Stimulated activated CD8-positive, alpha-beta memory T cell treated with anti-CD3 and anti-CD28 coated beads, Interleukin-4, amount 100 ng/mL, for 1 hour (primary cell): ENCODE measurements at places on chromosomes 11 and 22.

DNA sequence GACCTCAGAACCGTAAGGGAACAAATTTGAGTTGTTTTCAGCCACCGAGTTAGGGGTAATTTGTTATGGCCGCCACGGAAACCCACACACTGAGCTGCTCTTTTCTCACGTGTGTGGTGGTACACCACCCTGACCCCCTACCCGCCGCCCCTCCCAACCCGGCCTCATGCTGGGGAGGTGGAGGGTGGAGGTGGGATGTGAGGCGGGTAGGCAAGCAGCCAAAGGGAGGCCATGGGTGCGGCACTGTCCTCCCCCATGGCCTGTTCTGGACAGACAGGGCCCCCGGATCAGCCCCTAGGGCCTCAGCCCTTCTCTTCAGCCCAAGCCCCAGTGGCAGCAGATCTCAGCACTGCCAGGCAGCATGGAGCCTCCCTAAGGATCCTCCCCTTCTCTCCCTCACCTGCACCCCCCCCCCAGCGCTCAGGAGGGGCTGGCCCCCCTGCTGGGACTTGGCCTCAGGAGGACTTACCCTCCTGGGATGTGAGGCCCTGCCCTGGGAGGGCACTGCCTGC is 7.9 kb downstream of the PRR5 start:
- no peak for DNase-seq

GRCh38 chr11:9609841-9610240 is 36.4 kb downstream of the WEE1 start:
- no peak for DNase-seq

DNA sequence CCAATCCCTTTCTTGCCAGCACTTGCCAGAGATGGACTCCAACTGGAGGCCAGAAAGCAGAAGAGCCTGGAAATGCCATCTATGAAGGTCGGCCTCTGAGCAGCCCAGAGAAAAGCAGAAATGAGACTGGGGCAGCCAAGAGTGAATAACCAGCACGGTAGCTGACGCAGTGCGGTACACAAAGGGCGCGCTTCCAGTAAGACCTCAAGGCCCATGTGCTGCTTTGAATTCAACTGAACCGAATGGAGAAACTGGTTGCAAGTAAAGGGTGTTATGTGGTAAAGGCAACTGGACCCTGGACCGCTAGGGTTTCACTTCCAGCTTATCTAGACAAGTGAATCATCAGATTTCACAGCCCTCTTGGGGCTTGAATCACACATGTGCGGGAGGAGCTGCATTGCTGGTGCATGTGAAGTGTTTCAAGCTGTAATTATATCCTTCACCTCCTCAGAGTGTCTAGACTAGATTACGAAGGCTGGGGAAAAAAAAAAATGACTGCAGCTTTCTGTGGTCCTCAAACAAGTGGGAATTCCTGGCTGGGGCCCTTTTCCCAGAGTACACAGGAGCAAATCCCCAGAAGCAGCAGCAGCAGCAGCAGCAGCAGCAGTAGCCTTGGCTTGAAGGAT is 128.9 kb downstream of the CCDC34 start:
- no peak for DNase-seq

DNA sequence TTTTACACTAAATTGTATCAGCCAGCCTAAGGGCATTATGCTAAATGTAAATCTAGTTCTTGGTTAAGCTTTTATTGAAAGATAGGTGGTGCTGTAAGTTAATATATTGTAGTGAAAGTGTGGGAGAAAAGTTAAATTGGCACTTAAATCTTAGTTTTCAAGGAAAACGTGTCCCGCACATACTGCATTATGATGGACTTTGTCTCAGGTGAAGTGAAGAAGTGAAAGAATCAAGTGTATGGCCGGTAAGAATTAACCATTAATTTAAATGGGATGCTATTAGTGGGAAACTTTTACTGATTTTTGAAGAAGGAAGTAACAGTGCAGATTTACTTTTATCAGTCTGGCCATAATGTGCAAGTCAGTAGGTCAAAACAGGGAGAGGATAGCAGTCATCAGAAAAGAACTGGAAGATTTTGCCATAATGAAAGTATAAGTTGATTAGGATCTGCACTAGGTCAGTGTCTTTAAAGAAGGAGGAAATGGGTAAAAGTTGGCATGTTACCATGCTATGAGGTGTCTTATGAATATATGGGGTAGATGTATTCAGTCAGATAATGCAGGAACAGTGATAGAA is 81.6 kb downstream of the PDHX start:
- DNase-seq, result no peak

DNA sequence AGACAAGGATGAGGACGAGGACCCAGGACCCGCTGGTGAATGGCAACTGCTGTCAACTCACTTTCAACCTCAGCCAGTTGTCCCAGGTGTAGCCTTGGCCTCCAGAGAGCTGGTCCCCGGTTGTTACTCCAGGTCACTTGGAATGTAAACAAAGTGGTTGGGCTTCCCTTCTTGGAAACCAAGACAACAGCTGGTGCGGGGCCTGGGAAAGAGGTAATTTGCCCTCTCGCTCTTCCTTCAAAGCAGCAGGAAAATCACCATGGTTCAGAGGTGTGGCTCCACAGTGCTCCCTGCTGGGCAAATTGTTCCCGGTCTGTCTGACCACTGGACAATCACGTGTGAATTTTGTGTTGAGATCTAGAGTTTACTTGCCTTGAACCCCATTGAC is 15.0 kb downstream of the SLC1A2 start:
- DNase-seq, result no peak
